NCI-H2171 treated with DMSO at 0.1 percent for 48 hours (cell line): ENCODE measurements at places on chromosomes 4 and X.

DNA sequence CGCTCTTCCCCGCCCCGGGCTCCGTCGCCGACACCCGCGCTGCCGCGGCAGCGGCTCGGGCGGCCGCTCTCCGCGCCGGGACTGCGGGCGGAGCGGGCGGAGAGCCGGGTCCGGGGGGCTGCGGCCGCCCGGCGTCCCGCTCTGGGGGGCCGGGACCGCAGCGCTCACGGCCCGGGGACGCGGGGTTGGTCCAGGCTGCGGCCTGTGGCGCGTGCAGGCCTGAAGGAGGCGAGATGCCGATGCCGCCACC lies 492 bp downstream of the GALNT7 start:
- no peak for DNase-seq

DNA sequence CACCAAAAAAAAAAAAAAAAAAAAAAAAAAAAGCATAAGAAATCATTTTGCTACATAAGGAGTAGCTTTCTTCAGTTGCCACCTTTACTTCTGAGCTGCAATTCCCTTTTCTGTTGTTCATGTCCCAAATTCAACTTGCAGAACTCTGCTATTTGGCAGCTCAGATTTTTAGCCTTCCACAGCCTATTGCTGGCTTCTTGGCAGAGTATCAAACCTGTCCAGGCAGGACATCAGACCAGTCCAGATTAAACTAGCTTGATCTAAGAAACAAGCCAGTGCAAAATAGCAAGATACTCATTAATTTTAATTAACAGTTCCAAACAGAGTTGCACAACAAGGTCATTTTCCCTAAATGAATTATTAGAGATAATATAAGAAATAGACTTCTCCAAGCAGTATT lies 123.6 kb upstream of the NR3C2 start:
- DNase-seq, result no peak

GRCh38 chr4:100240008-100240407 lies 49.7 kb upstream of the DDIT4L start:
- no peak for DNase-seq

GRCh38 chrX:145178268-145178667 lies 69.0 kb upstream of the SPANXN1 start:
- no peak for DNase-seq

DNA sequence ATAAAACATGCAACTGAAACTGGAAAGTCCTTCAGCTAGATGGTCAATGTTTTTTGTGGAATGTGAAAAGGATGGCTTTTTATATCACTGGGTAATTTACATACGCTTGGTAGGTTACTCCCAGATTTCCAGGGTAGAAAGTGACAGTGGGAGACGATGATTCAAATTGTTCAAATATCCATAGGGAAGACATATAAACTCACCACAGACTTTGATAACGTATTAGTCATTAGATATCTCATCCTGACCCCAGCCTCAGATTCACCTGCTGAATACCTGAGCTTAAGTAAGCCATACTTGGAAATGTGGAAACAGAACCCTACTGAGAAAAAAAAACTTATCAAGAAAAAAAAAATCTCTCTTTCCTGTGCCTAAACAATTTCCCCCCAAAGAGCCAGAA lies 169.4 kb downstream of the ZNF674 start:
- no peak for DNase-seq

DNA sequence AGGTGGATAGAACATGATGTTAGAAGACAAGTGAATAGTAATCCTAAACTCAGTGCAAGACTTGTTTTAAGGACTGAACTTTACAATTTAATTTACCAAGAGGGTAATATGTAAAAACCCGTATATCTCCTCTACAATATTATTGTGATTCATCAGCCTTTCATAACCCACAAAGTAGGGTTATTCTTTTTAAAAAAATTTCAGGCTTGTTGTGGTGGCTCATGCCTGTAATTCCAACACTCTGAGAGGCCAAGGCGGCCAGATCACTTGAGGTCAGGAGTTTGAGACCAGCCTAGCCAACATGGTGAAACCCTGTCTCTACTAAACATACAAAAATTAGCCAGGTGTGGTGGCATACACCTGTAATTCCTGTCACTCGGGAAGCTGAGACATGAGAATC lies 7.2 kb downstream of the IBSP start:
- DNase-seq, result no peak

DNA sequence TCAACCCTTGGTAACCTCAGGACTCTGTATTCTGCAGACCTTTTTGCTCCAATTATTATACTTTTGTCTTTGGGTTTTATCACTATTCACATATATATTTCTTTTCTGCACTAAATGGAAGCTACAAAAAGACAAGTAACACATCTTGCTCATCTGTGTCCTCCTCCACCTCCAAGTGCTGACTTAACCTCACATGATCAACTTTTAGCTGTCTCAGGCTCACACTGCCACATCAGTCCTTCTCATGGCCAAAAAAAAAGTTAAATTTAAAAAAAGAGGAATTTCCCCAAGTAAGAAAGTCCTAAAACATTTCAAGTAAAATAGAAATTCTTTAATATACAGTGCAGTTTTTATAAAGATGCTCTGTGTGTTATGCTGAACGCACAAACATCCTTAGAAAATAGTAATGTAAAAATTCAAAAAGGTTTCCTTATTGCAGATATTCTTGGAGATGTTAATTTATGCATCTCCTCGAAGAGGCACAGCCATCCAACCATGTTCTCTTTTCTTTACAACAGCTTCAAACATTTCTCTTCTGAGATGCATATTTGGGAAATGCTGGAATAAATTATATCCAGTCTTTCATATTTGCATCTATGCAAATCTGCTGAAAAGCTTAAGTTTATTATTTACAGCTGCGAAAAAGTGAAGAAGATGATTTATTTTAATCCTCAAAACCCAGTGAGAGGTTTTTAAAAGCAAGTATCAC lies 37.6 kb downstream of the ARAP2 start:
- no peak for DNase-seq
